ENCODE measurements at places on chromosomes 2 and 18.

- DNase-seq = no peak
These were observed 78.2 kb downstream of the CELF4 start for GRCh38 chr18:37487400-37487867.

DNA sequence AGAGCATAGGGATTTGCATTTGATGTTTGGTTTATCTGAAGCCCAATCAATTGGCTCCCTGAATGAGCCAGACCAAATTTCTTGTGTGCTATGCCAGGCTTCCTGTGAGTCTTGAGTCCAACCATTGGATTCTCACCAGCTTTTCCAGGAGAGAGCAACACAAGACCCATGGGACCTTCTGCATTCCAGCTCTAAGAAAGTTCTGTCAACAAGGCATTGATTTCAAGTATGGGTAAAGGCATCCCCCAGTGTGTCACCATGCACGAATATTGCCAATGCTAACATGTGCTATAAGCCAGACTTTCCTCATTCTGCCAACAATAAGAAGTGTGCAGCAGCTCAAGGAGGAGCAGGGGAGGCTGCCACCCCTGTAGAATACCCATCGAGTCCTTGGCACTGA, 266.6 kb downstream of the ETAA1 start:
- DNase-seq = no peak

DNA sequence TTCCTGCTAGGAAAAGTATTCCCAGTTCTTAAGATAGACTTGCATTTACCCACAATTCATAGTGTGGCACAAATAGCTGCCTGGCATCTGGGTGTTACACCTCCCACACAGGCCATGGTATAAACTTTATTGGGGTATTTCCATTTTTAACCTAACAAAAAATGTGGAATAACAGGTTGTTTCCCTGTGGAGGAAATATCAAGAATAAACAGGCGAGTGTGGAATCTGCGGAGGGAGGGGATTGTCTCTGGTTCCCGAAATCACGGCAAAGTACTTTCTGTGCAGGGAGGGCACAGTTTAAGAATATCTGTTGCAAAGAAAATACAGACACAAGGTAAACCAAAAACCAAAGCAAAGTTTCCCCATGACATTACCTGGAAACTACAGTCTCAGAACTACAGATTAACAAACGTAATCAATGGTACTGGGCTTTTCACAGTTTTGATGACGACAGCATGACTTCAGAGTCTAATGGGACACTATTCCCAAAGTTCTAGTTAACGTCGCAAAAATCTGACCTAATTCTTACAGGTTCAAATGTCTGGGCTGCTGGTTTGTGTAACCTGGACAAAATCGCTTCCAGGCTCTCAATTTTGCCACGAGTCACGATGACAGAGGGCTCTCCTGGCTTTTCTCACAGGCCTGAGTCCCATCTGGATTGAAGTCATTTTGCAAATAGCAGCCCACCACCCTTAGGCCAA, 1.4 kb downstream of the STARD7 start:
- DNase-seq = no peak

- DNase-seq = peak; percentile 92
These were observed at the start of gene KDSR for GRCh38 chr18:63367053-63367953. Gene KDSR, minus strand, starts transcription at chr18:63367206. Its CDS starts 88 bp downstream, at chr18:63367118.

DNA sequence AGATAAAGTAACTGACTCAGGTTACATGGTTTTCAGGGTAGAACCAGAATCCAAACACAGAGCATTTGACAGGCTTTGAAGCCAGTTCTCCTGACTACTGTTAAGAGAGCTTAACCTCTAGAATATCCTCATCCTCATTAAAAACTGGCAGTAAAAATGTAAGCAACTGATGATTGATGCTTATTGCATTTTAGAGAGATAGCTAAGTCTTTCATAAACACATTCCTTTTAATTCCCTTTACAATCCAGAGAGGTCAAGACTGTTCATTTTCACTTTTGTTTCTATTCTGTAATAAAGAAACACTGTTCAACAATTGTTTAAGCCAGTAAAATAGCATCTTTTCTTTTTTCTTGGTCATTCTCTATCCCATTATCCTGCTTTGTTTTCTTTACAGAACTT, 53.9 kb upstream of the RAB27B start:
- no peak for DNase-seq

- no peak for DNase-seq
These were observed 188.1 kb downstream of the FMNL2 start for GRCh38 chr2:152523091-152523490.

- peak; percentile 92 for DNase-seq
These were observed 124.2 kb downstream of the UBE2E3 start for GRCh38 chr2:181104512-181105115.

DNA sequence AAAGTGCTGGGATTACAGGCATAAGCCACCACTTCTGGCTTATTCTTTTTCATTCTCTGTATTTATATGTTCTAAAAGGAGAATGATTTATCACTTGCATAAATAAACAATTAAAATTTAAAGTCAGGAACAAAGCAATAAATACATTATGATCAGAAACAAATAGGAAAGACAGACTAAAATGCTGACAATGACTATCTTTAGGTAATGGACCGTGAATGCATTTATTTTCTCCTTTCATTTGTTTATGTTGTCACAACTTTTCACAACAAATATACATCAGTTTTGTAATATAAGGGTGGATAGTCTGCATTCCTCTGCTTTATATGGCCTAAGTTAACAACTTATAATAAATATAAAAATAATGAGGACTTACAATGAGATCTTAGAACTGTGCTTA, 199.2 kb upstream of the EPHA4 start:
- no peak for DNase-seq

- DNase-seq = peak; percentile 40
These were observed 160.3 kb downstream of the INO80D start for GRCh38 chr2:205925373-205926337.

DNA sequence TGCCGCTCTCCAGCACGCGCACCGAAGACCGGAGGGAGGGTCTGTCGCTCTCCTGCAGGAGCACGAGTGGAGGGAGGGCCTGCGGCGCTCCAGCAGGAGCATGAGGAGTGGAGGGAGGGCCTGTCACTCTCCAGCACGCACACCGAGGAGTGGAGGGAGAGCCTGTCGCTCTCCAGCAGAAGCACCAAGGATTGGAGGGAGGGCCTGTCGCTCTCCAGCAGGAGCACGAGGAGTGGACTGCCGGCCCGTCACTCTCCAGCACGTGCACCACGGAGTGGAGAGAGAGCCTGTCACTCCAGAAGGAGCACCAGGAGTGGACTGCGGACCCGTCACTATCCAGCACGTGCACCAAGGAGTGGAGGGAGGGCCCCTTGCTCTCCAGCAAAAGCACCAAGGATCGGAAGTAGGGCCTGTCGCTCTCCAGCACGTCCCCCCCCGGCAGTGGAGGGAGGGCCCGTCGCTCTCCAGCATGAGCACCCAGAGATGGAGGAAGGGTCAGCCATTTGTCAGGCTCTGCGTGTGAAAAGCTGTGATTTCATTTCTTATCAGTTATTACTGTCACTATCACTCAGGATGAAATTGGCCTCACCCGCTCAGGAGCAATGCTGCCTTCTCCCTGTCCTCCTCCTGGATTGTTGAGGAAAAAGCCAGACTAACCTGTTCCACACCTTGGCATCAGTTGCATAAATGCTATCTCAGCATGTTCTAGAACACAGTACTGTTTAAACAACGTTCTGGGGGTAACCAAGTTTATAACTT, 35.9 kb downstream of the ADI1 start:
- DNase-seq = no peak

GRCh38 chr2:17879913-17880274, 1.4 kb downstream of the KCNS3 start:
- DNase-seq = no peak

GRCh38 chr2:218680061-218680460, 8.2 kb downstream of the STK36 start:
- DNase-seq = no peak

GRCh38 chr2:58669998-58670397, 428.9 kb upstream of the FANCL start:
- no peak for DNase-seq

- no peak for DNase-seq
These were observed 116.3 kb downstream of the DYM start for GRCh38 chr18:49344096-49344495.

DNA sequence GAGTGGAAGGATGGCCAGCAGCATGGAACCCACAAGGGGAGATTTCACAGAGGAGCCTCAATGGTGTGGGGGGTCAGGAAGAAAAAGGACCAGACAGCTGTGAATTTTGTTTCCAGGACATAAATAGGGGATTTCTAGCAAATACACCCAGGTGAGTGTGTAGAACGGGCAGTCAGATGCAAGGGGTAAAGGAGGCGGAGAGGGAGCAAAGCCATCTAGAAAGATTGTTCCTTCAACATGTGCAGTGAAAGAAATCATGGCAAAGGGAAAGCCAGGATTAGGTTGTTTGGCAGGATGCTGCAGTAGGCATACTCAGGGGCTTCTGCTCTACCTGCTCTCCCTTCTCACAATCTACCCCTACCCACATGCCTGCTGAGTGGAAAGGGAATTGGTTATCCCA, 119.4 kb upstream of the EPC2 start:
- DNase-seq = no peak

GRCh38 chr2:36697424-36698066, 1.0 kb downstream of the VIT start:
- no peak for DNase-seq

DNA sequence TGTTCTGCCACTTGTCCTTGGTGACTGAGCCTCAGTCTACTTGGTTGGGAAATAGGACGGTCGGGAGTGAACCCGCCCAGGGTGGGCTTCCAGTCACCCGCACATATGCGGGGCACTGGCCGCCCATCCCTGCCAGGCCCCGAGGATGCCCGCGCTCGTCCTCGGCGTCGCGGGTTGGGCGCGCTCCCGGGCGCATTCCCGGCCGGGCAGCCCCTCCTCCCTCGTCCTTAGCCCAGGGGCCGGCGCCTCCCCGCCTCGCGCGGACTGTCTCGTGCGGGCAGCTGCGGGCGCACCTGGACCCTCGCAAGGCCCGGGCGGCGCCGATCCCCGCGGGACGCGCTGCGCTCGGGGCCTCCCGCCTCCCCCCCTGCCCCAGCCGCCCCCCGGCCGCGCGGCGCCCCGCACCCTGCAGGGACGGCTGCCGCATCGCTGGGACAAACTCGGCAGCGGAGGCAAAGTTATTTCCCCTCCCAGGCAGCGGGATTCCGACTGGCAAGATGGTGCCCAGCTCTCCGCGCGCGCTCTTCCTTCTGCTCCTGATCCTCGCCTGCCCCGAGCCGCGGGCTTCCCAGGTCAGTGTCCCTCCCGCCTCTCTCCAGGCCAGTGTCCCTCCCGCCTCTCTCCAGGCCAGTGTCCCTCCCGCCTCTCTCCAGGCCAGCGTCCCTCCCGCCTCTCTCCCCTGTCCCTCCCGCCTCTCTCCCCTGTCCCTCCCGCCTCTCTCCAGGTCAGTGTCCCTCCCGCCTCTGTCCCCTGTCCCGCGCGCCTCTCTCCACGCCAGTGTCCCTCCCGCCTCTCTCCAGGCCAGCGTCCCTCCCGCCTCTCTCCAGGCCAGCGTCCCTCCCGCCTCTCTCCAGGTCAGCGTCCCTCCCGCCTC, at the start of gene FBLN7:
TSS of gene FBLN7 (plus strand) at position 227 of the 874 bp plus-strand sequence. CDS start at position 498, 271 bp downstream.
- no peak for DNase-seq

GRCh38 chr2:72276356-72276755, 128.7 kb upstream of the CYP26B1 start:
- DNase-seq = no peak

GRCh38 chr2:31319406-31320175, 85.6 kb downstream of the EHD3 start:
- DNase-seq = no peak

- DNase-seq = no peak
These were observed 465 bp upstream of the PLEKHA3 start for GRCh38 chr2:178479758-178480226.

DNA sequence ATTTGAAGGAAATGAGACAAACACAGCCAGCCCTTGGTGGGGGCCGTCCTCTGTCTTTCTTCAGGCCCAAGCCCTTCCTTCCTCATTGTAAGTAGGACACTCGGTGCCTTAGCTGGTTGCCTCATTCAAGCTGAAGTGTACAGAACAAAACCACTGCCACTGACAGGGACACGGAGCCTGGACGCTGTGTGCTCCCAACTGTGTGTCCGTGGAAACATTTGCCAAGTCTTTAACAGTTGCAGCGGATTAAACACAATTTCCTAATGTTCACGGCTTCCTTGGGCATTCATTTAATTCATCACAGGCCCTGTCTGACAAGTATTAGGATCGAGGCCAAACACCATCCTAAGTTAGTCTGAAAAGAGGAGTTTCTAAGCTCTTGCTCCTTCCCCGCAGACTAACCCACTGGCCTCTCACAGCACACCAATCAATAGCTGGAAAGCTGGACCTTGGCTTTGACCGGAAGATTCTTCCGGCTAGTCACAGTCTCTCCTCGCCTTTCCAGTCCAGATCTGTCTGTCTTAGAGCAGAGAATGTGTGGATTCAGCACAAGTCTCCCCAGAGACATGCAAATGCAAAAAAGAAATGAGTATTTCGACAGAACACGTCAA, 68.7 kb upstream of the ACSL3 start:
- DNase-seq = no peak

DNA sequence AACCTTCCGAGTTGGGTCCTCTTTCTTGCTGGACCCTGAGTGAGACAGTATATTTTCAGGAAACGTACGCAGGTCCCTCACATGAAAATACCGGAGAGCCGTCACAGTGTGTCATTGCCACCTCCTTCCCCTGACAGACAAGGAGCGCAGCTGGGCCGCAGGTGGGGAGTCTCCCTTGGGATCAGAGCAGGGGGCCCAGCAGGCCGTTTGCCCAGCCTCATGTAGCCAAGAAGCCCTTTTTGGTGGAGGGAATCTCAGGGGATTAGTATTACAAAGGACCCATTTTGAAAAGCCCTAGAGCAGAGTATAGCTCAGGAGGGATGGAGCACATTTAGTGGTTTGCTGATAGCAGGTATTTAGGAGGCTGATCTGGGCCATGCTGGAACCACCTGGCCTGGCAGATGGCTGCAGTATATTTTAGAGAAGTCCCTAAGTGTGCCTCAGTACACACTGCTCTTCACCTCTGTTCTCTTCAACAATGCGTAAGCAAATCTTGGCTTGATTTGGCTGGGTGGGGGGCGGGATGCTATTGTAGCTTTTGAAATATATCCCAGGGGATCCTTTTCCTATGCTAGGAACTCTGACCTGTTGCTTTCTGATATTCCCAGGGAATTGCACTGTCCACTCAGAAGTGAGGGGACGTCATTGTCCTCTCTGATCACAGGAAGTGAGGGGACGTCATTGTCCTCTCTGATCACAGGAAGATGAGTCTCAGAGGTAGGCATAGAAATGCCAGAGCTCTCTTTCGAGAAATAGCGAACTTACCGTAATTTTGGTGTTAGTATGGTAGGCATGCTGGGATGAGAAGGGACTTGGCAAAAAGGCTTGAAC, 171.9 kb downstream of the HRH4 start:
- DNase-seq = no peak

GRCh38 chr2:100230754-100231153, 88.4 kb upstream of the AFF3 start:
- DNase-seq = no peak

- no peak for DNase-seq
These were observed 292.6 kb downstream of the PRKCE start for GRCh38 chr2:45944074-45944473.

DNA sequence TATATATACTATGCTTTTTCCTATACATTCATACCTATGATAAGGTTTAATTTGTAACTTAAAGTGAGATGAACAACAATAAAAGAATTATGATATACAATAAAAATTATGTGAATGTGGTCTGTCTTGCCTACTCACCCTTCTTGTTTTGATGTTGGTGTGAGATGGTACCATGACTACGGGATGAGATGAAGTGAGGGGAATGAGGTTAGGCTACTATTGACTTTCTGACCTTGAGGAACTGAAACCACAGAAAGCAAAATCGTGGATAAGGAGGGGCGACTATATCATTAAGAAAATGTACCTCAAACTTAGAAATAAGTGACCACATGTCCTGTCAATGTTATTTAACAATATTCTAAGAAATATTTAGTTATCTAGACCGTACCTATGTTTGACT, 103.9 kb upstream of the PPP1CB start:
- DNase-seq = no peak

- peak; percentile 99 for DNase-seq
These were observed 237.6 kb downstream of the PRKCE start for GRCh38 chr2:45889053-45889452.

Measured in NCI-H1694 treated with DMSO at 0.1 percent for 48 hours (cell line).